ENCODE measurements at places on chromosomes 6 and 20.
A peak's percentile ranks its signal among the peaks of the same experiment; 100 is the strongest.

DNA sequence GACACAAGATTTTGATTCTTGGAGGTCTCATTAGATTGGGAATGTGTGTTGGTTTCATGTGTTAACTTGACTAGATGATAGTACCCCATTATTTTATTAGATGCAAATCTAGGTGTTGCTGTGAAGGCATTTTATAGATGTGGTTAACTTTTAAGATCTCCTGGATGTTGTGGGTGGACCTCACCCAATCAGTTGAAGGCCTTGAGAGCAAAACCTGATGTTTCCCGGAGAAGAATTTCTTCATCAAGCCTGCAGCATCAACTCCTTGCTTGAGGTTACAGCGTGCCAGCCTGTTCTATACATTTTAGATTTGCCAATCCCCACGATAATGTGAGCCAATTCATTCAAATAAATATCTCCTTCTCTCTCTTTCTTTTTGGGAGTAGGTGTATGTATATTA is 66.8 kb upstream of the EXOC2 start:
- DNase-seq, result no peak

DNA sequence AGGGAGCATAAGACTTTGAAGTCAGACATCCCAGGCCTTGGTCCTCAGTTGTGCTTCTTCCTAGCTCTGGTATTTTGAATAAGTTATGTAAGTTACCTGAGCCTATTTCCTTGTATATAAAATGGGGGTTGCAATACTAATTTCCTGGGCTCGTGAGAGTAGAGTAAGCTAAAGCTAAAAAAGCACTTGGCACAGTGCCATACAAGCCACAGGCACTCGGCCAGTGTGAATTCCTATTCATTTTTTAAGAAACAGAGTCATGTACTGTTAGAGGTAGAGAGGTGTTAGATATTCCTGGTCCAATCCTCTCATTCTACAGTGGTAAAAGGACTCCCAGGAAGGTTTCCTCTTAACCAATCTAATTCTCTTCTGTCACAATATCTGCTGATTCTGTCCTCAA is 79.6 kb upstream of the EPB41L1 start:
- no peak for DNase-seq

GRCh38 chr6:2355150-2355549 is 109.7 kb upstream of the GMDS start:
- DNase-seq, result no peak

DNA sequence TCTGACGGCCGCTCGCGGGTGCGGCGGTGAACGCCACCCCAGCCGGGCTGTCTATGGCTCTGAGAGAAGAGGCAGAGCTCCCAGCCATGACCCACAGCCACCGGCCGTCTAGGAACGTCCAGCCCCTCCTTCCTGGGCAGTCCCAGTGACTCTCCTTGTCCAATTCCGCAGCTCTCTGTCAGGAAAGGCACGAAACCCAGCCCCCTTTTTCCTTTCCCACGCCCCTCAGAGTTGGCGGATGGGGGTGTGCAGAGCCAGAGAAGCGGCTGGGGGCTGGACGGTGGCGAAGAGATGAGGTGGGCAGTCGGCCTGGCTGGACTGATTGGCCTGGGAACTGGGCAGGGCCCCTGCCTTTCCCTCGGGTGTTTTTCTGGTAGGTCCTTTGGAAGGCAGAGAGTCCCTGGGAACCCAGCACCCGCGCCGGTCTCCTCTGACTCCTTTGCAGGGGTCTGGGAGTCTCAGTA is 1.5 kb downstream of the EBF4 start:
- no peak for DNase-seq

DNA sequence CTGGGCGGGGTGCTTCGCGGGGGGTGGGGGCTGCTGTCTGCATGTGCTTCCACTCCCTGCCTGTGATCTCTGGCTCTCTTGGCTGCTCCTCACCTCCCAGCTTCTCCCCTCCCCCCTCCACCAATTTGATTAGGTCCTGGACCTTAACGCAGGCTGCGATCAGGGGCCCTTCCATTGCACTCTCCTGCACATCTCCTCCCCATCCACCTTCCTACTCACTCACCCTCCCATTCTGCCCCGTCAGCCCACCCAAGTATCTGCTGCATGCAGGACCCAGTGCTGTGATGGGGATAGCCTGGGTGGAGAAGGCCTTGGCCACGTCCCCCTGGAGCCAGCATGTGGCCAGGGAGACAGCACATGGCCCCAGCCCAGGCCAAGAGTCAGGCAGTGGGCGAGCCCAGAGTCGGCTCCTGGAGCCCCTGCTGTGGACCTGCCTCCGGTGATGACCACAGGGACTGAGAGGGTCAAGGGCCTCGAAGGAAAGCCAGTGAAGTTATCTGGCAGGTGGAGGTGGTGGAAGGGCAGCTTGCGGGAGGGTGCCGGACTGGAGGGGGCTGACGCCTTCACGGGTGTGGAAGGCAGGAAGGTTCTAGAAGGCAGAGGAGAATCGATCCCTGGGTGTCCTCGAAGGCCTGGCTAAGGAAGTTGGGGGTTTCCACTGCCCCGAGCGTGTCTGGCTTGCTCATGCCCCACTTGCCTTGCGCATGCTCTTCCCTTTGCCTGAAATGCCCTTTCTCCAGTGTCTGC is 40.7 kb downstream of the SRC start:
- no peak for DNase-seq

- DNase-seq, result no peak
Measured at GRCh38 chr6:52045481-52045880, 41.9 kb downstream of the PKHD1 start.

- no peak for DNase-seq
Measured at GRCh38 chr6:52877168-52877567, 32.3 kb downstream of the GSTA3 start.

GRCh38 chr6:119024111-119024510 is 54.4 kb downstream of the FAM184A start:
- DNase-seq, result no peak

DNA sequence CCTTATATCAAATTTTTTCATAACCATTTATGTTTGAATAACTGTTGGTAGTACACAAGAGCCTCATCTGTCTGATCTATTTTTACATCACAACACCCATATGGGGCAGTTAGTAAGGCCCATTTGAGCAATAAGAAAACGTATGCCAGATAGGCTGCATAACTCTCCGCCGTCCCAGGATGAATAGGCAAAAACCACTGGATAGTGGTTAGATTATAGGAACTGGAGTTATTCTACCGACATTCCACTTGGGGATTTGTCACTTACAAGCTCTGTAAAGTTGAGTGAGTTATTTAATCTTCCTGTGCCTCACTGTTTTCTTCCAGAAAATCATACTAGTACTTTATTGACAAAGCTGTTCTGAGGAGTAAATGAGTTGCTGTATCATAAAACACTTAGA is 881.9 kb downstream of the QKI start:
- no peak for DNase-seq

DNA sequence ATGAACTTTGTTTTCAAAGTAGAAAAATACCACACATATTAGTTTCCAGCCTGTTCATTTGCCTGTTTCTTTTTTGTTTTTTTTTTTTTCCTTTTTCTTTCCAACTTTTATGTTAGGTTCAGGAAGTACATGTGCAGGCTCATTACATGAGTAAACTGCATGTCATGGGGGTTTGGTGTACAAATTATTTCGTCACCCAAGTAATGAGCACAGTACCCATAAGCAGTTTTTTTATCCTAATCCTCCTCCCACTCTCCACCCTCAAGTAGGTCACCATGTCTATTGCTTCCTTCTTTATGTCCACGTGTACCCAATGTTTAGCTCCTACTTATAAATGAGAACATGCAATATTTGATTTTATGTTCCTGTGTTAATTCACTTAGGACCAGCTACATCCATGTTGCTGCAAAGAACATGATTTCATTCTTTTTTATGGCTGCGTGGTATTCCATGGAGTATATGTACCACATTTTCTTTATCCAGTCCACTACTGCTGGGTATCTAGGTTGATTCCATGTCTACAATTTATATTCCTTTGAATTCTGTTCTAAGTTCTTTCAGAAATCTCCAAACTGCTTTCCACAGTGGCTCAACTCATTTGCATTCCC is 31.8 kb downstream of the SNX14 start:
- no peak for DNase-seq

DNA sequence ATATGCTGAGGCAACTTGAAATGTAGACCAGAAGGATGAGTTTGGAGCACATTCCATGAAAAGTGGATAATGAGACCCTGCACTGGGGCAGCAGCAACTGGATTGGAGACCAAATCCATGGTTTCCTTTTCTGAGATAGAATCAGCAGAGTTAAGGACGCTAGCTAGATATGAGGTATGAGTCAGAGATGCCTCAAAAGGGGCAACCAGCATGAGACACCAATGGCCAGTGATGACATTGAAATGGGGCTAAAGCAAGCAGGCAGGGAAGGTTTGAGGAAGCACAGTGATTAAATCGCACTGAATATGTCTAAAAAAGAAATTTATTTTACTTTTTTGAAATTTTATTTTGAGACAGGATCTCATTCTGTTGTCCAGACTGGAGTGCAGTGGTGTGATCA is 802.4 kb downstream of the TFAP2A start:
- no peak for DNase-seq

DNA sequence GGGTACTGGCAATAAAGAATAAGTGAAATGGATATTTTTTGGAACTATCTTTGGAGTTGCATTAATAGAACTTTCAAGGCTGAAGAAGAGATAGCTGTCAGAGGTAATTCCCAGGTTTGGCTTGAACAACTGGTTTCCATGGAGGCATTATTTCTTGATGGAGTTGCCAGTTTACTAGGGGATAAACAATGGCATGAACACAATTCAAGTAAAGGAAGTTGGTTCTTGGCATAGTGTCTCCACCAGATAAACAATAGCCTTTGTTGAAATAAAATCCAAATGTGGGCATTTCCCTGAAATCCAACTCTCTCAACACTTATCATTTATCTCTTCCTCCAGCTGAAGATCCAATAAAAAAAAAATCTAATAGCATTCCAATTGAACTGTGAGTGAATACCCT is 454.9 kb downstream of the C6orf118 start:
- DNase-seq, result no peak

DNA sequence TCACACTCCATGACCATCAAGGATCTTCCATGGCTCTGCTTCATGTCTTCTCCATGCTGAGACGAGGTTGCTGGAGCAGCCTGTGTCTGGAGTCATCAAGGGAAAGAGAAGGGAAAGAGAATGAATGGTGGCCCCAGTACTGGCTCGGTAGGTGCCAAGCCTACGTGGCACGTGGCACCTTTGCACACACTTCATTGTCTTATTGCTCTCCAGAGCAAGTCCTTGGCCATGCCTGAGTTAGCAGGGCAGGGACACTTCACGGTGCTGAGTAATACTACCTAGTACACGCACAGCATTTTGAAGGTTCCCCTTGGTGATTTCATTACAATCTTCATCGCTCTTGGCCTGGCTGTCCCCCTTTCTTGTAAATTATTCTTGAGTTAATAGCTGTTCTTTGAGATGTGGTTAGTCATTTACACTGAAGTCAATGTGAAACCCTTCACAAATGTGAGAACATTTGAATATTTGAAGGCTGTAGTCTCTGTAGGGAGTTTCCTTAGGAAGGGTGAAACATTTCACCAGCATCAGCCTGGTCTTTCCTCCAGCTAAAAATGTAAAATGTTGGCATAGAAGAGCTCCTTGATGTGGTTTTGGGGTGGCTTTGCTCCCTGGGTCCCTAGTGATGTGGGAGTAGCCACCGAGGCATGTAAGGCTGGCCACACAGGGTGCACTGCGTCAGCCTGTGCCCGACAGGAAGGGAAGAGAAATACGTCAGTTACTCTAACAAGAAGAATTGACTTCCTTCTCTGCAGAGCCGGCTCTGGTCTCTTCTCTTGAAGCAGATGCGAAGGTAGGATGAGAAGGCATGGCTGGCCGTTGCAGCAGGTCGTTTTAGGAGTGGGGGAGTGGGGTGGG is at the start of gene SYTL3:
Gene SYTL3 (plus strand): TSS at position 766 of the 855 bp plus-strand sequence. CDS start 13,215 bp downstream, outside the sequence.
- peak; percentile 32 for DNase-seq

DNA sequence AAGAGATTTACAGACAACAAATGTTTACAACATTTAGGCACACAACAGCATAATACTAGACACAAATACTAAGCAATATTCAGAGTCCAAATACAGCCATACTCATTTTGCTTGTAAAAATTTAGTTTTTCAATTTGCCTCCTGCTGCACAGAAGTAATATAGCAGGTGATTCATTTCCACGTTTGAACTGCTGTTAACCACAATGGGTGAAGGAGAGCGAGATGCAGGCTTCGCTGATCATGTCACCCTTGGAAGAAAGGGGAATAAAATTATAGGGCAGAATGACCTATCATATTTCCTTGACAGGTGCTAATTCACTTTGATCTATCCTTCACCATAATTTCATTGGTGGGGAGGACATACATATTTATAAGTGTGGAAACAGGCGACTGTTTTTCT is 643.8 kb upstream of the AGPAT4 start:
- DNase-seq, result no peak

- DNase-seq, result no peak
Measured at GRCh38 chr6:40735521-40735920, 148.4 kb upstream of the LRFN2 start.

- no peak for DNase-seq
Measured at GRCh38 chr6:21846541-21847451, 253.2 kb downstream of the SOX4 start.

- DNase-seq, result no peak
Measured at GRCh38 chr6:22544476-22544875, 24.9 kb upstream of the HDGFL1 start.

DNA sequence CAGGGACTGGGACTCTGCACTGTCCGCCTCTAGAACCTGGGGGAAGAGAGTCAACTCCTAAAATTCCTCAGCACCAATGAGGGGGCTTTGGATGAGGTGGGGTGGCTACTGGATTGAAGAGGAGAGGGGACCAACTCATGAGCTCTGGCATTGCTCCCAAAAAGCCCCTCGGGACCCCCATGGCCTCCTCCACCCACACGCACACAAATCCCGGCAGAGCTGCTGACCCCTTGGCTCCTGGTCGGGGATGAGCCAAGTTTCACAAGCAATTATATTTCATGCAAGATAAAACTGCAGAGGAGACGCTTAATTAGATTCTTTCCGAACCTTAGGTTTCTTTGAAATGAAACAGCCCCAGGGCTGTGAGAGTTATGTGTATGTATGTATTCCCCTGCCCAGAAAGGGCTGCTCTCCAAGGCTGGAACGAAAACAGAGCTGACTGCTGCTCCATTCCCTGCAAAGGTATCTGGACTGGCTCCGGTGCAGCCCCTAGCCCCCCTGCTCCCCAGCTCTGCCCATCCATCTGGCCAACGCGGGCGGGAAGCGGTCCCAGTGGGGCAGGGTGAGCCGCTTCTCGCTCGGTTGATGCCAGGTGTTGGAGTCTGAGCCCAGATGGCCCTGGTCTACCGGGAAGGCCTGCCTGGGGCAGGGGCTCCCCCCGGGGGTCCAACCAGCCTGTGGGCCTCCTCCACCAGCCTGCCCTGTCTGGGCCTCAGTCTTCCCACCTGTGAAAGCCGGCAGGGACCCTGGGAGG is 46.8 kb upstream of the STX16 start:
- DNase-seq, result no peak
